ENCODE measurements at places on chromosomes 7 and 10.

GRCh38 chr10:75048669-75049098 is 62.8 kb upstream of the SAMD8 start:
- peak; percentile 47 for DNase-seq

DNA sequence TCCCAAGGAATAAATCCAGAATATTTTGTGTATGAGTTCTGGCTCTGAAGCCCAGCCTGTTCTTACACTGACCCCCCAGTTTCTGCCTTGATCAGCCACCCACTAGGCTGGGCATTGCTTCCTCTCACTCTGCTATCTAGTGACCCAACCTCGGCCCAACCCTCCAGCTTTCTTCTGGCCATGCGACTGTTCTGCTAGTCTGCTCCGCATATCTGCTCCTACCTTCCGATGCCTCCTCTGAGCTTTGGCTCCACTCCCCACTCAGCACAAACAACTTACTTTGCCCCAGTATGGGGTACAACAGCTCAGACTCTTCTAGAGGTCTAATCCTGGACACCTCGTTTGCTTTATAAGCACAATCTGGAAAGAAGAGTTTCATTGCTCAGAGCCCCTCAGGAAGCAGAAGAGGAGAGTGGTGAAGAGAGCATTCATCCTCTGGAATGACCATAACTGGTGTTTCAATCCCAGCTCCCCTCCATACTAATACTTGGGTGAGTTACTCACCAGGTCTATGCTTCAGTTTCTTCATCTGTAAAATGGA is 99.6 kb downstream of the NPSR1 start:
- DNase-seq: no peak

- DNase-seq: no peak
Observed at GRCh38 chr10:91103384-91104192, 116.9 kb upstream of the PCGF5 start.

- DNase-seq: no peak
Observed at GRCh38 chr7:36019538-36019937, 133.5 kb upstream of the EEPD1 start.

GRCh38 chr10:101241840-101242707 is 12.8 kb upstream of the LBX1 start:
- DNase-seq: no peak

DNA sequence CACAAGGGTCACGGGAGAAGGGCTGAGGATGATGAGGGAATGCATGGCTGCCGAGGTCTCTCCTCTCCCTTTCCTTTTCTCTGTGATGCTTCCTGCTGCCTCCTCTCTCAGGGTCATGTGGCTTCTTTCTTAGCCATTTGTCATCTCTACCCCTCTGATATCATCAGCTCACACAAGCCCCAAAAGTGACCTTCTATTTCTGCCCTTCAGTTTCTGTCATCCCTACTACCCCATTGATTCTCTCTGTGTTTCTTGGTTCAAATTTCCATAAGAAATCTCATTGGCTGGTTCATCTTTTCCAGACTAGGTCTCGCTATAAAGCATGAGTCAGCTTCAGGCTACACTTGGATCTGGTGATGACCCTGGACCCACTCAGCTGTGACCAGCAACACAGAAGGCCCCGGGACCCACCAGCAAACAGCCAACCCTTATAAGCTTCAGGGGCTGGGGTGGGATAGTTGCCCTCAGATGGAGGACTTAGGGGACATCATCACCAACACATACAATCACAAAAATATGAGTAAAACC is 284.3 kb downstream of the SKAP2 start:
- DNase-seq: no peak

DNA sequence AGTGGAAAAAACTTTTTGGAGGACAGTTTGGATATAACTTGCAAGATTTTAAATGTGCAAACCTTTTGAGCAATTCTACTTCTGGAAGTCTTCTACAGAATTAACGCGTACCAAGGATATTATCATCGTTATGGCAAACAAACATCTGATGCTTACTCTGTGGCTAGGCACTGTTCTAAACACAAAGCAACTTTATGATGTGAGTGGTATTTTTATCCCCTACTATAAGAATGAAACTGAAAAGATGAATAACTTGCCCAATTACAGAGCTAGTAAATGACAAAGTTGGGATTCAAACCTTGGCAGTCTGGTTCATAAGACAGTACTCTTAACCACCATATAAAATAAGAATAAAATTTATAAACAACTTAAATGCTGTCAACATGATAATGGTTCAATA is 15.8 kb downstream of the ASZ1 start:
- no peak for DNase-seq

- no peak for DNase-seq
Observed at GRCh38 chr7:257647-257992, 32.4 kb upstream of the FOXL3 start.

DNA sequence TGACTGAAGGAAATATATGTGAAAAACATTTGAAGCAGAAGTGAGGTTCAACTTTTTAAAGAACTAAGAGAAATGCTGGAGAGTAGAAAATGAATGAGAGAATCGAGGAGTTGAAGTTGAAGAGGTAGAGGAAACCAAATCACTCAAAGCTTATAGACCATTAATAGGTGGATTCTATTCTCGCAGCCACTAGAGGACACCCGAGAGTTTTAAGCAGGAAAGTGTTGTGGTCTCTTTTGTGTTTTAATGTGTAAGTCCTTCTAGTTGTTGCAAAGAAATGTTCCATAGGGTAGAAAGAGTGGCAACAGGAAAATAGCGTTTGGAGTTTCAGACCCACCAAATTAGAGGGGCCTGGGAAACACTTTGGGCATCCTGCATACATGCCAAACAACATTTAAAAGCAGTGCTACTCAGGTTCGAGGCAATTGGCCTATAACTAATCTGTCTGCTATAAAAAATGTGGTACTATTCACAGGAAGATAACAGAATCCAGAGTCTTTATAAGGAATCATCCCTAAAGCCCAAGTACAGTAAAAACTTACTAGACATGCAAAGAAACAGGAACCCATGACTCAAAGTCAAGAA is 75.3 kb upstream of the TAS2R16 start:
- no peak for DNase-seq

Measured in fibroblast of skin of abdomen (primary cell).